ENCODE measurements at places on chromosomes 6 and 20. TPM values are rescaled to one million over a fixed set of nuclear protein-coding genes. Genes with fewer than 3 reads are reported as not detected.

Gene DSN1
- 25.0 TPM for total RNA-seq

Gene HUS1B
- 7.0 TPM for total RNA-seq

Gene DYNLT2
- total RNA-seq, result 3.3 TPM

Gene THBD
- total RNA-seq, result 0.97 TPM

- no peaks in the 10 kb centered on the region for H3K27me3 ChIP-seq
- no peak for DNase-seq
- H3K4me1 ChIP-seq, result peaks cover 17% of the 10 kb centered on the region
- H3K4me3 ChIP-seq, result no peak overlapping the region
These were observed 232.3 kb downstream of the GMPR start for GRCh38 chr6:16470502-16471221.

GRCh38 chr20:23782366-23782983, 31.7 kb upstream of the CST1 start:
- DNase-seq, result peak; percentile 79
- no peaks in the 10 kb centered on the region for H3K4me1 ChIP-seq
- no peaks in the 10 kb centered on the region for H3K27me3 ChIP-seq
- H3K27ac ChIP-seq, result no peak overlapping the region

DNA sequence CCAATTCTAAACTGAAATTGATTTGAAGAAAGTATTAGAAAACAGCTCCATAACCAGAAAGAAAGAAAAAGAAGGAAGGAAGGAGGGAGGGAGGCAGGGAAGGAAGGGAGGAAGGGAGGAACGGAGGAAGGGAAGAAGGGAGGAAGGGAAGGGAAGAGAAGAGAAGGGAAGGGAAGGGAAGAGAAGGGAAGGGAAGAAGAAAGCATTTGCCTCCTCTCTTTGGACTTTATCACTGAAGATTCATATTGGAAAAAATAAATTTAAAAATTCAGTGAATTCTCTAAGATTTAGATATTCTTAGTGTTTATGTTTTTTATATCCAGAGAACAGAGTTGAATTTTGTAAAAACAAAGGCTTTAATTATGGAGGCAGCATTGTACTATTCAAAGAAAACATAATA, 68.5 kb upstream of the NXT1 start:
- H3K27me3 ChIP-seq, result no peaks in the 10 kb centered on the region
- no peaks in the 10 kb centered on the region for H3K4me1 ChIP-seq
- H3K36me3 ChIP-seq, result no peaks in the 10 kb centered on the region
- H3K27ac ChIP-seq, result no peak overlapping the region
- no peak for DNase-seq
- no peak overlapping the region for H3K4me3 ChIP-seq

DNA sequence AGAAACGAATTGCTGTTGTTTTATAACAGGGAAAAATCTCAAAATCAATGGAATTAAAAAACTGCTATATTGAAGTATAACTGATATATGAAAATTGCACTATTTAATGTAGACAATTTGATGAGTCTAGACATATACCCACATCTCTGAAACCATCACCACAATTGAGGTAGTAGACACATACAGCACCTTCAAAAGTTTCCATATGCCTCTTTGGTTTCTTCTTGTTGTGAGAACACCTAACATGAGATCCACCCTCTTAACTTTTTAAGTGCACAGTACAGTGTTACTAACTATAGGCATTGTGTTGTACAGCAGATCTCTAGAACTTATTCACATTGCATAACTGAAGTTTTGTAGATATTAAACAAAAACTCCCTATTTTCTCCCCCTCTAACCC, 14.0 kb upstream of the SLC17A5 start:
- H3K4me3 ChIP-seq, result no peak overlapping the region
- no peaks in the 10 kb centered on the region for H3K36me3 ChIP-seq
- H3K27ac ChIP-seq, result no peak overlapping the region
- no peaks in the 10 kb centered on the region for H3K27me3 ChIP-seq
- no peak for DNase-seq
- no peaks in the 10 kb centered on the region for H3K4me1 ChIP-seq

DNA sequence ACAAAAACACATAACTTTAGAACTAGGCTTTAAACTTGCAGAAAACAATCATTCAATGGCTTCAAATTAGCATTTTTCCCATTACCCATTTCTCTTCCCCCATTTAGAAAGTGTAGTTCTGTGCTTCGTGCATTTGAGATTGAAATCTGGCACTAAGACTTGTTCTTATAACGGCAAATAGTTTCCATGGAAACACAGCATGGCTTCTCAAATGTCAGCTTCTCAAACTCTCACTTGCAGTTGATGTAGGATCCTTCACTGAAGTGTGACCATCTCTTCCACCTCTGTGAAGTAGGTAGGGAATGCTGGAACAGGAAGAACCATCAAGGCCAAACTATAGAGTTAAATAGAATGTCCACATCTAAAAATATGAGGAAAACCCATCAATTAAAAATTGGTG, 52.2 kb downstream of the MANEA start:
- DNase-seq, result no peak
- H3K27ac ChIP-seq, result no peak overlapping the region
- no peaks in the 10 kb centered on the region for H3K36me3 ChIP-seq
- H3K4me1 ChIP-seq, result no peaks in the 10 kb centered on the region
- no peak overlapping the region for H3K4me3 ChIP-seq

Measured in GM23338 (cell line).